ENCODE measurements at places on chromosomes 5 and 9.

DNA sequence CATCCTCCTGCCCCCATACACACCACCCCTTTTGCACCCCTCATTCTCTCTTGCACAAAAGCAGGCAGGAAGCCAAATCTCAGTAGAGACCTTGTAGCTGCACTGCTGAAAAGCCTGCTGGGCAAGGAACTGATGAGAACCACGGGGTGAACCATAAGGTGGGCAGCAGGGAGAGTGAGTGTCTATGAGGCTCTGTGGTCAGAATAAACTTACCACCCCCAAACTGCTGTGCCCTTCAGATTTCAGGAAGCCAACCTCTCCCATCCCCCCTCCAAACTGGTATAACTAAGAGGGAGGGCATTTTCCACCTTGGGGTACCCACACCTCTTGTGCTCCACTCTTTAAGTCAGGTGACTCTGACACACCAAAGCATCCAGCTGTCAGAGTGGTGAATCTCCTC is 471.4 kb downstream of the SPOCK1 start:
- DNase-seq, result no peak

- no peak for DNase-seq
Observed at GRCh38 chr9:7785813-7786212, 13.8 kb downstream of the DMAC1 start.

DNA sequence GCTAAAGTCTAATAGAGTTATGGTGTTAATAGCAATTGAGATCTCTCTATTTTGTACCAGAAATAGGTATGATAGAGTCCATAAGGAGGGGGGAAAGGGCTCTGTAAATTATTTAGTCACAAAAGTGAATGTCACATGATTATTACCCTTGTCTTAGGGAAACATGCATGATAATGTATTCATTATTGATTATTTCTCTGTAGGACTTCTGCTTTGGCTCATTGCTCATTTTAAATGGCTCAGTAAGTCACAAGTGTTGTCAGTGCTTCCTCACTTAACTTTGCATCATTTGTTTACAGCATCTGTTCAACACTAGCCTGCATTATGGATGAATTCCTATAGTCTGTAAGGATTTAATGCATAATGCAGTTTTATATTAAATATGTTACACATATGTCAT is 788.8 kb upstream of the EDIL3 start:
- DNase-seq, result no peak

DNA sequence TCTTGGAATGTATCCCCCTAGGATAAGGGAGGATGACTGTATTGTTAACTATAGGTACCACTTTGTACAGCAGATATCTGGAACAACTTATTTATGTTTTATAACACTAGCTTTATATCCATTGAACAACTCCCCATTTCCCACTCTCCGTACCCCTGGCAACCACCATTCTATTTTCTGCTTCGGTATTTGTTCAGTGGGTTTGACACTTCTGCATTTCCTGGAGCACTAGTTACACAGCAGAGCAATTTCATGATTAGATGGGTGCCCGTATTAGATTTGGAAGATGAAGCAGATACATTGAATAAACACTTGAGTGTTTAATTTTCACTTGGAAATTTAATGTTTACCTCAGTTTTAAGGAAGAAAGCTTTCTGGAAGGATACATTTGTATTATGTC is 67.4 kb downstream of the SLC46A2 start:
- no peak for DNase-seq

GRCh38 chr5:143306040-143306439 is 97.4 kb downstream of the NR3C1 start:
- no peak for DNase-seq

- no peak for DNase-seq
Observed at GRCh38 chr9:114448706-114449105, 56.6 kb downstream of the WHRN start.

DNA sequence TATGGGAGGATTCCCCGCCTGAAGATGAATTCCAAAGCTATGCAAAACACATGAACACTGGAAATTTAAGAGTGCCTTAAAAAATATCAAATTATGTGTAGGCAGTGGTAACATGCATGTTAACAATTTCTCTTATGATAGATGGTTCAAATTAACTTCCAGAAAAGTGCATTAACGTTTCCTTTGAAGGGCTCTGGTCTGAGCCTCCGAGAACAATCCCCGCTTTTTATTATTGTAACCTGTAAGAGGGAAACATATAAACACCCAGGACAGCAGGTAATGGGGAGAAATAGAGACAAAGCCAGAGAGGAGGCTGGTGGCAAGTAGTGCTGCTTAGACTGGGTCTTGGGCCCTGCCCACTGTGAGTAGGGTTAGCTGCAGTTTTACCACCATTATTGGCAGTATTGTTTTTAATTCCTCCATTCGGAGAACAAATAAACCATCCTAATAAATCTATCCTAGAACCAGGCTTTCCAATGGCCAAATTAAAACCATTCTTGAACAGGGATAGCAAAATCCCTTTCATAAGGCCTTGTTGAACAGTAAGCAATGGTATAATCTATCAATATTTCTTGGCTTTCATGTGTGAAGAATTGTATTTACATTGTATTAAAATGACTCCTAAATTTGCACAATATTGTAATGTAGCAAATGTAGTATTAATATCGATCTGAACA is 6.3 kb downstream of the NR2F1 start:
- DNase-seq, result no peak

DNA sequence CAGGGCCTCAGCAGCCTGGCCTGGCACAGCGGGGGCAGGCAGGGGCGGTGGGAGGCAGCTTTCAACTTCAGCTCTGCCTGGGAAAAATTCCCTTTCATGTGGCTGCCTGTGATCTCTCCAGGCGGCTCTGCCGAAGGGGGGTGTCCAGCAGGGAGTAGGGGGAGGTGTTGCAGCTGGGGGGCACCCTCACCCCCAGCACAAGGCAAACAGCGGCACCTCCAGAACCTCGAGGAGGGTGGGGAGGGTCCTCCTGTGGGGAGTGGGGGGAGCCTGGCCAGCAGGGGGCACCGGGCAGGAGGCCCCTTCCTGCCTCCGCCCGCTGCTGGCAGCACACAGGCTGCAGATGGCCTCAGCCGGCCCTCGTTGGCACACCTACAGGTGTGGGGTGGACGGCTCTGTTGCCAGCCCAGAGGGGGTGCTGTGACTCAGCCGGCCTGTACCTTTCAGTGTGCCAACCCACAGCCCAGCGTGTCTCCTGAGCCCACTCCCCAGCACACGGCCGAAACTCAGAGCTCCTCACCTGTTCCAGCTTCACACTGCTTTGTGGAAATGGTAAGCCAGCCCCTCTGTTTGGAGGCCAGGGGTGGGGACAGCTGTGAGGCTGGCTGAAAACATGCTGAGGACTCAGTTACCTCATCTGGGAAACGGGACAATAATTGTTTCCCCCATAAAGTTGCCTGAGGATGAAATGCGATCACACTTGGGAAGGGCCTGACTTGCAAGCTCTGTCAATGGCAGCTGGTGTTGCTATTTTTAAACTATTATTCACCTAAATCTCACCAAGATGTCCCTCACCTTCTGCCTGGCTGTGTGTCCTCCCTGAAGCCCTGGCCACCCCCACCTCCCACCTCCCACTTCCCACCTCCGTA is 37.0 kb downstream of the CXXC5 start:
- DNase-seq, result no peak

- DNase-seq, result no peak
Observed at GRCh38 chr5:145378226-145378625, 456.9 kb downstream of the PRELID2 start.

DNA sequence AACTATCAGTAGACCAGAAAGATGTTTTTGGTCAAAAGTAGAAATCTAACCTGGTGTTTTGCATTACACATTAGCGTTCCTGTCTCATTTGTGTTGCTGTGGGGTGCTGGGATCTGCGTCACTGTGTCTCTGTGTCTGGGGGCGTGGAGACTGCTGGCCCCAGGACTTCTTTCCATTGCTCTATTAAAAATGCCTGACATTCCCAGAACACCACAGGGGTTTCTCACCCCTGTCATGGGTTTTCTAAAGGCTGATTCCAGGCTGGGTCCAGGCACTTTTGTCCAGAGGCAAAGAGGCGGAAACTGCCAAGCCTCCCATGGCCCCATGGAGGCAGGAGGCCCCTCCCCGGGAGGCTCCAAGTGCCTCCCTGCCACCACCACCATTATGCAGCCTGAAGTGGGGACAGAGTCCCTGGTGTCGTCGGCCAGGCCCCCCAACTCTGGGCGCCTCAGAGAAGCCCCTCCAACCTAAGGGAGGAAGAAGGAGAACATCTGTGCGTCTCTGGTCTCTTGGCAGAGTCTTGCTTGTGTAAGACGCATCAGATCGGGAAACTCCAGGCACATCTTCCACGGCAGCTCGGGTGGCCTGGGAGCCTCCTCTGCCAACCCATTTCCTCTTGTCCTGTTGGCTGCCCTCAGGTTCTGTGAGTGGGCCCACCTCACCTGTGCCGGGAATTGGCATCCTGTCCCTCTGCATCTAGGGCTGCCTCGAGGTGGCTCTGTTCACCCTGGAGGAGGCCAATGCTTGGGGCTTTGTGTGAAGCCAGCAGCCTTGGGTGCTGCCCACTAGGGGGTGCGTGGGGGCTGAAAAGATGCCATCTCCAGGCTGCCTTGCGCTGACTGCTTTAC is 13.8 kb upstream of the PLEKHG4B start:
- DNase-seq, result no peak

- DNase-seq, result no peak
Observed at GRCh38 chr9:75938946-75939345, 48.5 kb downstream of the PCSK5 start.

- no peak for DNase-seq
Observed at GRCh38 chr5:32474209-32474854, 29.8 kb upstream of the ZFR start.

DNA sequence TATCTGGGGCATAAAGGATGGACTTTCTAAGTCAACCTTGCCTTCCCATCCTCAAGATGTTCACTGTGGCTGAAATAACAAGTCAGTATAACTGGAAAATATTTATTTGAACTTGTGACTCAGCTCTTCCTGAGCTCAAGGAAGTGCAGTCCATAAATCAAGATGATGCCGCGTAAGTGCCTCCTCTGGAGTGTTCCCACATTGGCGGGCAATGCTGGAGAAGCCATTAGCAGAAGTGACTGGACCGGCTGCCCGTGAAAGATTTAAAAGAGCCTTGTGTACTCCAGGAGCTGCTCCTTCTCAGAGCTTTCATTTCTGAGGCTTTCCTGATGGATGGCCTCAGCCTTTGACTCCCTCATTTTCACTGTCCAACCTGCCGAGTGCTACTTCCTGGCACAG is 17.4 kb downstream of the TMOD1 start:
- DNase-seq, result no peak

DNA sequence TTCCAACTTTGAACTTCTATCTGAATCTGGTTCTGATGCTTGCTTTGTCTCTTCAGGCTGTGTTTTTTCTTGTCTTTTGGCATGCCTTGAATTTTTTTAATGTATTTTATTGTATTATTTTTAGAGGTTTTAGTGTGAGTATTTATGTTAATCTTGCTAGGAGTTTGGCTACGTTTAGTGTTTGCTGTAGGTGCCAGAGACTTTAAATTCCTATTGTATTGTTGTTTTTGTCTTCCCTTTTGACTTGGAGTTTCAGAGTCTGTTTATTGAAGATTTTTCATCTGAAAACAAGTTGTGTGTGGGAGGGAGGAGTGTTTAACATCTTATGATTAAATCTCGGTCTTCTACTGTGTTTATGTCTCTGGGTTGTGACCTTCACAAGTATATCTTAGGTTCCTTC is 956.8 kb downstream of the TLE1 start:
- no peak for DNase-seq

DNA sequence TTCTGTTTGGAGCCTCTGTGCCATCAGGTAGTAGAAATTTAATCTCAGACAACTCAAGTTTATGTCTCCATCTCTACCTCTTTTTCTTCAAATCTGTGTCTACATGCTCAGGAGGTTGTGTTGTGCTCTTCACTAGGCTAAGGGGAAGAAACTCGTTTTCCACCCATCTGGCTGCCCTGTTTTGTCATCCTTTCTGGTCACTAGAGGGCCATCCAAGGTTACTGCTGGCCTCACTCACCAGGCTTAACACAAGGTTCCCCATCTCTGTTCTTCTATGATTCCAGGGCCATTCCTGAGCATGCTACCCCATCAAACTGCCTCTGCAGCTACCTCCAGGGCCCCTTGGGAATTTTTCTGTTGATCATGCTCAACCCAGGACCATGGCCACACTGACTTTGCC is 213.3 kb upstream of the FBXL7 start:
- DNase-seq, result no peak

DNA sequence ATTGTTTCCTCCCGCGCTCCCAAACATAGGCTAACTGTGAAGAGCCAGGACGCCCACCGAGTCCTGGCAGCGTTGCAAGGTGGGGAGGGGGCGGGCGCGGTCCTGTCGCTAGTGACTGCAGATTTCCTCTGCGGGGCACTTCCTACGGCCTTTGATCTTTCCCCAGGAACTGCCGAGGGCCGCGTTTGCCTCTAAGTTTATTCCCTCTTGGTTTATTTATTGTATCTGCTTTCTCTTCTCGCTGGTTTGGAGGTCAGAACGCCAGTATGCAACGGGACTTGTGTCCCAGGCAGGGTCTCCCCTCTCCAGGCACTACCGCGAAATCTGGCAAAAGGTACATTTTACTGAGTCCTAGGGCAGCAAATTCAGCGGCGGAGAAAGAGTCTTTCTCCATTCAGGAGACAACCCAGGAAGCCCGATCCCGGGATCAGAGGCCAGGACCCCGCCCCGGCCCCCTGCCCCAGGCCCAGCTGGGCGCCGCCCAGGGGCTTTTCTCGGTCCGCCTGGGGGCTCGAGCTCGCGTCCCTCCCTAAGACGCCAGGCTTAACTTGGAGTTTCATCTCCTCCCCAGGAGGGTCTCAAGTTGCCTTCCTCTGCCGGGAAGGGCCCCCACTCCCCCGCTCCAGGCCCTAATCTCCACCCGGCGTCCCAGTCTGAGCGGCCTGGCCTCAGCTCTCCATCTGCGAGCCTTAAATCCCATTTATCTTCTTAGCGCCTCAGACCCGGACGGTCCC is 884 bp upstream of the EGFLAM start:
- no peak for DNase-seq

- no peak for DNase-seq
Observed at GRCh38 chr9:16884373-16884772, 13.9 kb upstream of the BNC2 start.

DNA sequence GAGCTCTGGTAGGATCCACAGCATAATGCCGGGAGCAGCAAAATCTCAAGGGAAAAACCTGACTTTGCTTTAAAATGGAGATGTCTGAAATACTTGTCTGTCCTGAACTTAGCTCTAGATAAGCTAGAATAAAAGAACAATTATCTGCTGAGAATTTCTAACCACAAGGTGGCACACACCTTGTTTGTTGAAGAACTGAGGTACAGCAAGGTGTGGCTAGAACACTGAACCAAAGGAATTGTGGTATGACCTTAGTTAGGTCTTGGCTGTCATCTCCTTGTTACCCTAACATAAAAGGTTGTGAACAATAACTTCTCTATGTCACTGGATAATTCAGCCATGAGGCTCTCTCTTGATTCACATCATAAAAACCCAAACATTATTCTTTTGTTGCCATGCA is 72.3 kb upstream of the ANXA1 start:
- DNase-seq, result no peak

DNA sequence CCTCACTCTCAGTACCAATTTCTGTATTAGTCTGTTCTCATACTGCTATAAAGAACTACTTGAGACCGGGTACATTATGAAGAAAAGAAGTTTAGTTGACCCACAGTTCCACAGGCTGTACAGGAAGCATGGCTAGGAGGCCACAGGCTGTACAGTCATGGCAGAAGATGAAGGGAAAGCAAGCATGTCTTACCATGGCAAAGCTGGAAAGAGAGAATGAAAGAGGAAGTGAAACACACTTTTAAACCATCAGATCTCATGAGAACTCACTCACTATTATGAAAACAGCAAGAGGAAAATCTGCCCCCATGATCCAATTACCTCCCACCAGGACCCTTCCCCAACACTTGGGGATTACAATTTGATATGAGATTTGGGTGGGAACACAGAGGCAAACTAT is 698.8 kb downstream of the CDH9 start:
- DNase-seq, result no peak
